Left kidney (tissue), 8 donors: ENCODE measurements at places on chromosomes 5 and 9.

DNA sequence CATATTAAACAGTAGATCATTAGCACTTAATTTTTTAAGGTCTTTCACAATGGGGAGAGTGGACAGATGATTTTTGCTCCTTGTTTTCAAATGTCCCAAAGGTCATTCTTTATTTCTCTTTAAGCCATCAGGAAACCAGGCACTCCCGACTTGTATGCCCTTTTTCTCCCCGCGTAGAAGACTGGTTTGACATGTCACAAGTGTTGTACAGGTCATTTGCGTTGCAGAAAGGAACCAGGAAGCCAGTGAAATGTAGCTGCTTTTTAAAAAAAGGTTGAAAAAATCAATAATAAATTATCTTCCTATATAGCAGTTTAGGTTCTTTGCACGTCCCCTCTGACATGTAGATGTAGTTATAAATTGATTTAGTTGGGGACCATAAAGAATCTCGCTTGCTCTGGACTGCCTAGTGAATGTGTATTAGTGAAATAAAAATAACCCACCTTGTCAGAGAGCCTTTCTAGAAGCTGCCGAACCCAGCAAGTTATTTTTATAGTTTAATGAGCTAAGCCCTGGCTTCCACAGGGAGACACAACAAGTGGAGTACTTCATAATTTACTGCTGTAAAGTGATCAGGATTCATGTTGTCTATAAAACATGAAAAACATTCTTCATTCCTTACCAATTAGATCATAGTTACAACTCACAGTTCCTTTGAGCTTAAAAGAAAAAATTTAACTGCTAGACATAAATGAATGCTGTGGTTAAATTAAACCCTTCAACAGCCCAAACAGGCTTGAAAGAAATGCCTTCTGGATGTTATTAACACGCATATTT is 404.6 kb downstream of the CSNK1G3 start:
- DNase-seq, result peak; percentile 69

DNA sequence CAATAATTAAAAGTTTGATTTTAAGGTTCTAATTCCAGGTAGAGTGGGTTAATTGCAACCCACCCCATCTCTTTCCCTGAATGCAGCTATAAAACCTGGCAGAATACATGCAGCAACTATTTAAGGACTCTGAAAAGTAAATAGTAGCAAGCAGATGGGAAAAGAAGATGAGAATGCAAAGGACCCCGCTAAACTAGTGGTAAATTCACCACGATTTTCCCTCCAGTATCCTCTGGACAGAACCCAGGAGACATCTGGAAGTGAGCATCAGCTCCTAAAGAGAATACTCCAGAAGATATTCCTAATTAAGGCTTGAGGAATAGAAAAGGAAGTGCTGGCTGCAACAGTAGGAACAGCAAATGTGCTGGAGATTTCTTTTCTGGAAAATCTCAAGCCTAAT is 170.9 kb downstream of the FRMD3 start:
- DNase-seq, result no peak

DNA sequence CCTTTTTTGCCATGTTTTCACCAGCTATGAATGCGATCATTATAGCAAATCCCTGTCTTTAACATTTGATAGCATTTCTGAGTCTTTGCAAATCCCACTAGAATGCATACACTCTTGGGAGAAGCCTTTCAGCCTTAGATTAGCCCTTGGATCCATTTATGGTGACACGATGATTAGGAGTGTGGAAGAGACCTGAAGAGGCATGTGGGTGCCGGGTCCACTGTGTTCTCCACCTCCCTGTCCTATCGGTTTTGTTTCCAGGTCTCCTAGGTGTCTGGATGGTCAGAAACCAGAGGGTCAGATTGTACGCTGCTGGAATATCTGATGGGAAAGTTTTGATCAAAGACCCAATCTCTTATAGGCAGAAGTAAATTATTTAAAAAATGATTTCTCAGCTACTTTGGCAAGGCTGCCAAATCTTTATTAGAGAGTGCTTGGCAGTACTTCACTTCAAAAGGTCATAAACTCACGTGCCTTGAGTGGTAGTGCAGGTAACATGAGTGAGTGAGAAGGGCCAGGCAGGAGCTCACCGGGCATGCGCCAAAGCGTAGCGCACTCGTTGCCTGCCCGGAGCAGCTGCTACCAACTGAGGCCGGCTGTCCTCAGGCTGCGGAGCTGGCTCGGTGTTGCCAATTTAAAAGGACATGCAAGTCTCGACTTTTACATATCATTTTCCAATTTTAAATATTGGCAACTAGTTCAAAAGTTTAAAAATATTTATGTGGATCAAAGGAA is 51.3 kb downstream of the PCSK5 start:
- no peak for DNase-seq

DNA sequence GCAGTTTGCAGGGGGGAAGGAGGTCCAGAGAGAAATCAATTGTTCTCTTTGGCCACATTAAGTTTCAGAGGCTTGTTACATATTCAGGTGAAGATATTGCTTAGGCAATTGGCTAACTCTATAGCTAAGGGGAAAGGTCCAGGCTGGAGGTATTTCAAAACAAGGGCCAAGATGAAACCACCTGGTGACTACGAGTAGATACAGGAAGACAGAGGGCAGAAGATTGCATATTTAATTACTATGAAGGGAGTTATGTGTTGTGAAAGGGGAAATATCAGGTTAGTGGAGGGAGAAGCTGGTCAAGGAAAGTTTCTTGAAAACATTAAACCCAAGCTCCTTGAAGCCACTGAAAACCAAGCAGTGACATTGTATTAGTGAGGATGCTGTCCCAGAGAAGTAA is 1.9 kb upstream of the RAD23B start:
- DNase-seq, result no peak

DNA sequence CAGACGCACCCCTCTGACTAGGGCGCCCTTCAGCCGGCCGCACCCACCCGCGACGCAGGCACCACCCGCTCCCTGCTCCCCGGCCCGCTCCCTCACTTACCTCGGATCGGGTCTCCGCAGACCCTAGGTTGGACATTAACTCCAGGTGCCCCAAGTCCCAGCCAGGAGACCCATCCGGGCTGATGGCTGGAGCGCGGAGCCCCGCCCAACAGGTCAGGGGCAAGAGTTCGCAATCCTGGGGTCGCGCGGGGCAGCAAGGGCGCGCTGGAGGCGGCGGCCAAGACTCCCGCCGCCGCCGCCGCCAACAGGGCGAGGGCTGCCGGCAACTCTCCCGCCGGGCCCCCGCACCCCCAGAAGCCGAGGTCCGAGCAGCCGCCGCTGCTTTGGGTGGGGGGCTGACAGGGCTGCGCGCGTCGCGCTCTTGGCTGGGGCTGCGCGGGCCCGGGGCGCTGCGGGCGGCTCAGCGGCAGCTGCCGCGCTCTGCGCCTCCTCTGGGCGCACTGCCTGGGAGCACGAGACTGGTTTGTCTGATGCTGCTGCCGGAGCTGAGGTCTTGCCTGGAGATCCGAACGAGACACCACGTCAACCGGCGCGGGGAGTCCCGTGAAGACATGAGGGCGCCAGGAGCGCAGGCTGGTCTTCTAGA is at the start of gene GDNF:
GDNF (minus strand) TSS at position 635 of the 646 bp plus-strand sequence. CDS start 5,245 bp downstream, outside the sequence.
- DNase-seq, result no peak

- DNase-seq, result no peak
These were observed 579.7 kb upstream of the ZNF608 start for GRCh38 chr5:125326150-125326510.

DNA sequence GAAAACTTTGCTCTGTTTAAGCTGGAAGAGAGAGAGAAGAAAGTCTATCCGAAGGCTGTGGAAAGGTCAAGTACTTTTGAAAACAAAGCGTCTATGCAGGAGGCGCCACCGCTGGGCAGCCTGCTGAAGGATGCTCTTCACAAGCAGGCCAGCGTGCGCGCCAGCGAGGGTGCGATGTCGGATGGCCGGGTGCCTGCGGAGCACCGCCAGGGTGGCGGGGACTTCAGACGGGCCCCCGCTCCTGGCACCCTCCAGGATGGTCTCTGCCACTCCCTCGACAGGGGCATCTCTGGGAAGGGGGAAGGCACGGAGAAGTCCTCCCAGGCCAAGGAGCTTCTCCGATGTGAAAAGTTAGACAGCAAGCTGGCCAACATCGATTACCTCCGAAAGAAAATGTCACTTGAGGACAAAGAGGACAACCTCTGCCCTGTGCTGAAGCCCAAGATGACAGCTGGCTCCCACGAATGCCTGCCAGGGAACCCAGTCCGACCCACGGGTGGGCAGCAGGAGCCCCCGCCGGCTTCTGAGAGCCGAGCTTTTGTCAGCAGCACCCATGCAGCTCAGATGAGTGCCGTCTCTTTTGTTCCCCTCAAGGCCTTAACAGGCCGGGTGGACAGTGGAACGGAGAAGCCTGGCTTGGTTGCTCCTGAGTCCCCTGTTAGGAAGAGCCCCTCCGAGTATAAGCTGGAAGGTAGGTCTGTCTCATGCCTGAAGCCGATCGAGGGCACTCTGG is 32.6 kb downstream of the CD180 start:
- no peak for DNase-seq

GRCh38 chr5:169788168-169788567 is 151.1 kb downstream of the DOCK2 start:
- no peak for DNase-seq

GRCh38 chr9:110007477-110008270 is 200.3 kb downstream of the C9orf152 start:
- DNase-seq, result no peak

- peak; percentile 24 for DNase-seq
These were observed 964.5 kb upstream of the DMAC1 start for GRCh38 chr9:8764051-8764450.

DNA sequence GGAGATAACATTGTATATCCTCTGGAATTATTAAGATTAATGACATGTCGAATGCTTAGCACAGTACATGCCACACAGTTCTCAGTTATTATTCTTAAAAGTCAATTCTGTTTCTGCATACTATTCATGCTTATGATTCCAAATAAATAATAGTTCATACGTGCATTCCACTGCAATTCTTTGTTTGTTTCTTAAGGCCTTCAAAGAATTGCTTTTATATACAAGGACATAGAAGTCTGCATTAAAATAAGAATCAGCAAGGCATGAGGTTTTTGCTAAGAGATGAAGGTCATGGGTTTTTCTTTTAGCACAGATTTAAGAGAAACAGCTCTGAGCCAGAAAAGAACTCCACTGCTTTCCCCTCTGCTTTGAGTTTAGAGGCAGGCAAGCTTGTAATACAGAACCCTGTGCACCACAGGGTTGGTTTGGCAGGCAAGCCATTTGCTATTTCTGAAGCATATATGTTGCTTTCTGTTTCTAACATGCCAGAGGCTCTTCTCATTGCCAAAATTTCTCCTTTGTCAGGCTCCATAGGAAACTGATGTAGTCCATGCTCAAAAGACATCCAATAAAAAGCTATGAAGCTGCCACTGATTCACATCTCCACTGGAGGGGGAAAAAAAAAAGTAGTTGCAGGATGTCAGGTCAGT is 420.6 kb upstream of the TYRP1 start:
- peak; percentile 15 for DNase-seq

DNA sequence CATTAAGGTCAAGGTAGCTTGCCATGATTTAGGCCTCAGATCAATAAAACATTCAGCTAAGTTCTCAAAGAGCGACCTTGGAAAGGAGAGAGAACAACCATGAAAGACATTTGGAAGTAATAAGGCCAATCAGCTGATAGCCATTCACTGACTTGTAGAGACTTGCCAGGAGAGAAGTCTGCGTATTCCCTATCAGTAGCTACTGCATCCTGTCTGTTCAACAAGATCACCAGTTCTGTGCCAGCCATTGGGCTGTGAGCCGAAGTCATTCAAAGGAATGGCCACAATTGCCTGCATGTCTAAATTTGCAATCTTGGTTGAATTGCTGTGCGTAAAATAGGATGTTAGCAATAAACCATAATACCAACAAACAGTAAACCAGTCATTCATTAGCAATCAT is 219.8 kb downstream of the FBXL7 start:
- DNase-seq, result no peak

- DNase-seq, result no peak
These were observed 16.8 kb downstream of the CD180 start for GRCh38 chr5:67179697-67180361.
